ENCODE measurements at places on chromosomes 2 and 18.
A peak's percentile ranks its signal among the peaks of the same experiment; 100 is the strongest.

- no peak for DNase-seq
These were observed 66.1 kb downstream of the C18orf63 start for GRCh38 chr18:74381621-74382295.

GRCh38 chr2:54773233-54773632 is 49.8 kb downstream of the EML6 start:
- DNase-seq = no peak

DNA sequence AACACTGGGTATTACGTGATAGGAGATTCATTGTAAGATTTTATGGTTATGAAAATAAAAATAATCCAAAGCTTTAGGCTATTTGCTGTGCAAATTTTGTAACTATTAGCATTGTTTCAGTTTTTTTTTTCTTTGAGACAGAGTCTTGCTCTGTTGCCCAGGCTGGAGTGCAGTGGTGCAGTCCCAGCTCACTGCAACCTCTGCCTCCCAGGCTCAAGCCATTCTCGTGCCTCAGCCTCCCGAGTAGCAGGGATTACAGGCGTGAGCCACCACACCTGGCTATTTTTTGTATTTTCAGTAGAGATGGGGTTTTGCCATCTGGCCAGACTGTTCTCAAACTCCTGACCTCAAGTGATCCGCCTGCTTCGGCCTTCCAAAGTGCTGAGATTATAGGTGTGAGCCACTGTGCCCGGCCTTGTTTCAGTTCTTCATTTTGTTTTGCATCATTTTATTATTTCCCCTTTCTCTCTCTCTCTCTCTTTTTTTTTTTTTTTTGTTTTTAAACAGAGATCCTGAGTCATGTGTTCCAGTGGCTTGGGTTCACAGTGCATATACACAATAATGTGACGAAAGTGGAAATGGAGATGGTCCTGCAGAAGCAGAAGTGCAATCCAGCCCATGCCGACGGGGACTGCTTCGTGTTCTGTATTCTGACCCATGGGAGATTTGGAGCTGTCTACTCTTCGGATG is 25.8 kb downstream of the CASP10 start:
- no peak for DNase-seq

- no peak for DNase-seq
These were observed 38.6 kb upstream of the ASAP2 start for GRCh38 chr2:9167718-9168657.

DNA sequence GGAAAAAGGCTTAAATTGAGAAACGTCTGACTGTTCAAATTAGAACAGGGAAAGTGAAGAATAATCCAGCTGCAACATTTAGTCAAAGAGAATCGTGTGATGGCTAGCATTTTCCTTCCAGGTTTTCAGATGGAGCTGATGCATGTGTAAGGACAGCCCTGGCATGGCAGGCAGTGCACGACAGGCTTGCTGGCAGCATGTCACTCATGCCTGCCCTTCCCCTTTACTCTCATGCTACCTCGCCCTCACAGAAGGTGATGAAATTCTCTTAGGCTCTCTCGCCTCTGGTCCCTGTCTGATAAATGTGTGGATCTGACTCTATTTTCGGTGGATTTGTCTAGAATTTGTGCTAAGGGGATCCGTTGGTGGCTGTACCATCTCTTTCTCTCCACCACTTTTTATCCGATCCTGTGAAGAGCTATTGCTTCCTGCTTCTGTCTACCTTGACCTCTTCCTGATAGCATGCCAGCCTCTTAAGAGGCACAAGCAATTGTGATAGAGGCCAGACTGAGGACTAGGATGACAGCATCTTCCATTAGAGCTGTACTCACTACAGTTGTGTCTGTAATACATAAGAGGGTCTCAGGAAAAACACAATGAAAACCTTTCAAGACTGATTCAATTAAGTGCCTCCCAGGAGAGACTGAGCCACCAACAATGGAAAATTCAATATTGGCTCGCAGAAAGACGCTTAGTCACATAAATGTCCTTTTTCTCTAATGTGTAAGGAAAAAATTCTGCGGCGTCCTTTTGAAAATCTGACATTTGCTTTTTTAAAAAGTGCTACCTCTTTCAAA is 65.6 kb upstream of the NOSTRIN start:
- no peak for DNase-seq

GRCh38 chr2:4354678-4355077 is 651.3 kb downstream of the DCDC2C start:
- DNase-seq = no peak

DNA sequence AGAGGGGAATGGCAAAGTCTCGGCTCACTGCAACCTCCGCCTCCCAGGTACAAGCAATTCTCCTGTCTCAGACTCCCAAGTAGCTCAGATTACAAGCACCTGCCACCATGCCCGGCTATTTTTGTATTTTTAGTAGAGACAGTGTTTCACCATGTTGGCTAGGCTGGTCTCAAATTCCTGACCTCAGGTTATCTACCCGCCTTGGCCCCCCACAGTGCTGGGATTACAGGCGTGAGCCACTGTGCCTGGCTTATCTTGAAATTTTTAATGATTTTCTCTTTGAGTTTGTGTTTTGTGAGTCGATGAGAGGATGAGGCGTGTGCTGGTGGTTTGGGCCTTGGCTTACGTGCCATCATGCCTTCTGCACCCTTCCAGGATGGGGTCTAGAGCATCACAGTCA is 101.3 kb upstream of the ST3GAL5 start:
- no peak for DNase-seq

DNA sequence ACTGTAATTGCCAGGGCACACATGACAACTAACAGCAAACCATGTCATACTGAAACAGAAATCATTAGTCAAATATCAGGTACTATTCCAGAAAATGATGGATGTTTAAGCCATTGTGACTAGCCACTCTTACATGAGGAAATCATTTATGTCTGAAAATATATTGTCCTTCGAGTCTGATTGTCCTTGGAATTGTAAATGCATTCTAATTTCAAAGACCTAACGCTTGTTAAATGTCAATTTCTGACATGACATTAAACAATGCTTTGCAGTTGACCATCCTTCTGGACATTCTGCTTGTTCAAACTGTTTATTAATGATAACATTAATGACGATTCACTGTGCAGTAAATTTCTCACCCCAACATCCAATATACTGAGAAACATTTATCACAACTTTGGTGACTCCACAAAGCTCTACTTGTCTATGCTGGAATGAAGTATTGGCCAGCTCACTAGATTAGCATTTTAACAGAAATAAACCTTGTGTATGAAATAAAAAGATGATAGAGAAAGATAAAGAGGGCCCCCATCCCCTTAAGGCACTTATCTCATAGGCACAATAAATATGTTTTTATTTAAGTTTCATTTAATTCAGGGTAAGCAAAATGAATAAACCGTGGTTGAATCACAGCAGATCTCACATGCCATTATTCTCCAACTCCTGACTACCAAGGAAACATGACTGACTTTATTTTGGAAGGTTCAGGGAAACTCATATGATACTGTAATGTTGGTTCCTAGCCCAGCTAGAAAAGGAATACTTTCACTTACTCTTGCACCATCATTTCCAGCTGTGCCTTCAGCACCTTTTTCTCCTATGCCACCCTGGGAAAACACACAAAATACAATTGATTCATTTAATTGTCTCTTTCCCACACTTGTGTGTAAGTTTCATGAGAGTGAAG is 82.3 kb downstream of the COL3A1 start:
- DNase-seq = peak; percentile 35

DNA sequence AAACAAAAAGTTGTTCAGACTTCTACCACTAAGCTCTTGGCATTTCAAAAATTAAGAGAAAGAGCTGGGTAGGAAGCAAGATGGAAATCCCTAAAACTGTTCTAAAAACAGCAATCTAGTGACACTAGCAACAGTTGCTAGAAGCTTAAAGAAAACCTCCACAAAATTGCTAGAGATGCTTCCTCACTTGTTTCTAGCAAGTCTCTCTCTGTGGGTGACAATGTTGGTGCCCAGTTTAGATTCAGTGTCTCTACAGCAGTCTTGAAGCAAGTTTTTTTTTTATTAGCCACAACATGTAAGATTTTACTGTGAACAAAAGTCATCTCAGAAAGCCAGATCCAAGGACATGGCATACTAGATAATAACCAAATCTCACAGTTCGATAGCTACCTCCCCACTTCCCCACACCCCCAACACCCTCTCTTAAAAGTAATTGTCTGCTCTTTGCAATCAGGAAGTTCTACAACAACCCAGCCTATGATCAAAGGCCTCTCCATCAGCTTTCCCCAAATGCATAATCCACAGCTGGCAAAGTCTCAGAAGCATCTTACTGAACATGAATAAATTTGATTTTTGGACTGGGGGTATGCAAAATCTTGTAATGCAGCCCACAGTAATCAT is 70.0 kb downstream of the ANKRD44 start:
- DNase-seq = no peak

GRCh38 chr2:134261398-134262131 is 7.7 kb downstream of the MGAT5 start:
- peak; percentile 39 for DNase-seq

DNA sequence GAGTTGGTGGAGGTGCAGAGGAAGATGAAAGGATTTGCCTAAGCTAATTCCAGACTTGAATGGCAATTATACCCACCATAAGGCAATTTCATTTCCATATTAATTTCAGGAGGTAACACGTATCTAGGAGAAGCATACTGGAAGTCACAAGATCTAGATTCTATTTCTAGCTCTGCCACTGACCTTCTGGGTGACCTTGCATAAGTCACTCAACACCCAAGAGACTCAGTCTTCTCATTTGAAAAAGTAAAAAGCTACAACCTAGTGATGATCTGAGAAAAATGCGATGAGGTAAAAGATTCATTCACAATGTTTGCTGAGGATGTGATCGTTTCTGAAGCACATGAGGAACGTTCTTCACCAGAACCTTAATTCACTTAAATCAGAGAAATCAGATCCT is 55.9 kb downstream of the GRB14 start:
- no peak for DNase-seq

GRCh38 chr2:3183766-3184165 is 193.9 kb downstream of the EIPR1 start:
- DNase-seq = no peak

DNA sequence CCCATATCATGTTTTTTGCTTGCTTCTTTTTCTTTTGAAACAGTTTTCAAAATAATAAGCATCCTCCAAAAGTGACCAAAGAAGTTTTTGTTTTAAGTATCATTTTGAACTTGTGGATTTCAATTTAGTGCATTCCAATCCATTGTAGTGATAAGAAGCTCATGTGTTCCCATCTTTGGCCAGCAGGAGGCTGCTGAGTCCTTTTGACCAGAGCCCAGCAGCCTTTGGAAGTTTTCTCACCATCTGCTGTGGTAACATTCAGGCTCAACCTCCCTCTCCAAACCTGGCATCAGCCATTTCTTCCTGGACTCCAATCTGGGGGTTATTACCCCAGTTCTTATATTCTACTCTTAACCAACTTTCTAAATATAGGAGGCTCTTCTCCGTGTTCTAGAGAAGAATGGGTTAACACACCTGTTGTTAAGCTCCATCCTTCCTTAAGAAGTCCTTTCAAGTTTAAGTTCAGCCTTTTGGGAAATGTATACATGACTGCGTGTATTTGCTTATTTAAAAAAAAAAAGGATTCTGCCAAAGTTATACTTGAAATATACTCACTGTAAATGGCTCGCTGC is 39.0 kb upstream of the MAL start:
- peak; percentile 61 for DNase-seq

DNA sequence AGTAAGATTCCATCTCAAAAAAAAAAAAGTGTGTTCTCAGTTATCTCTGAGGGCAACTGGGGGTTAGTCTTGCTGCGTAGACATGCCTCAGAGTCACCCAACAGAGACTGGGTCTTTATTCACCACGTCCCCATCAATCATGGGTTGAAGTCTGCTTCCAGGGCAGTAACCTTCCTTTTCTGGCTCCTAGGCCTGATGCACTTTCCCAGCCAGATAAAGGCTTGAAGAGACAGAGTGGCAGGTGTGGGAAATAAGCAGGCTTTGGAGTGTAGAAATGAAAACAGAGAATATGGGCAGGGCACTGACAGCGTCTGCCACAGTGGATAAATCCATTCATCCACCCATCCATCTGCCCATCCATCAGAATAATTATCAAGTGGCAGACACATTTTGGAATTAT is 134.1 kb upstream of the LGALSL start:
- DNase-seq = no peak

DNA sequence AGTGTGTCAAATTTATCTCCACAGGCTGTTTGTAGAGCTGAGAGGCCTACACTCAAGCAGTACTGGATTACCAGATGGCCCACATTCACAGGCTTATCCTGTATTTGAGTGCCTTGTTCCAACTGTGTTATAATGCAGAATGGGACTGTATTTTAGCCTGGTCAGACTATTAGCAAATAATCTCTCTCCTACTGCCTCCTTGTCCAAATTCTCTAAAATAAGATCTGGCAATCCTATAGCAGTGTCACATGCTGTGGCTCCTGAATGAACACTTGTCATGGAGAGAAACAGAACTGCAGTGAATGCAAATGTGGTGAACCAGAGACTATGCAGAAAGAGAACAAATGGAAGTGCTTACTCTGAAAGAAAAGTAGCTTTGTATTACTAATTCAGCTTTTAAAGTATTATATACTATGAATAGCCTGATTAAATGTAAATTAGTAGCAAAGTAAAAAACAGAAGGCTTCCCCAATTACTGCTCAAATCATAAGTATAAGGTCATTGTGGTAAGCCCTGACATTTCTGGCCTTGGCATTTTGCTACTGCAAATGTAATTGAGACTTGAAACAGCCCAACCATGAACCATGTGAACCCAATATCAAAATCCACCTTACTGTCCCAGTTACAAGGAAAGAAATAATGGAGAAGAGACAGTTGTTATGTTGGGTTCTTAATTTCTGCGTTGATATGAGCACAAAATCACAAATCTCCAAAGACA is 80.0 kb downstream of the MAP4K3 start:
- no peak for DNase-seq

DNA sequence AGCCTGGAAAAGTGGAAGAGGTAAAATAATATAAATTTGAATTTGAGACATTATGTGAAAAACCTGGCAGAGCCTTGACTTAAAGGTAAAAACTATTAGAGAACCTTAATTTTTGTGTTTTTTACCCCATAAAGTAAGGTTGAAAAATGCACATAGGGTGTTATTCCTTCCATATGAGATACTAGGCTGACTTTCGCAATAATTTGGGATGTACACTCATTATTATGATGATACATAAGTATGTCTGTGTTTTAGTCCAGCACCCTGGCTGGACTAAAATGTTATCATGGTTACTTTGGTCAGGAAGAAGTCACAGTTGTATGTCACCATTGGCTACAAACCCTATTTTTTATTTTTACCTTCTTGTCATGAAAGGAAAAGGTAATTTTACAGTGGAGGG is 19.8 kb downstream of the NEMP2 start:
- no peak for DNase-seq

- DNase-seq = no peak
These were observed 52.5 kb upstream of the CTDP1 start for GRCh38 chr18:79626905-79627749.

- DNase-seq = no peak
These were observed 22.6 kb downstream of the EIPR1 start for GRCh38 chr2:3354986-3355385.

DNA sequence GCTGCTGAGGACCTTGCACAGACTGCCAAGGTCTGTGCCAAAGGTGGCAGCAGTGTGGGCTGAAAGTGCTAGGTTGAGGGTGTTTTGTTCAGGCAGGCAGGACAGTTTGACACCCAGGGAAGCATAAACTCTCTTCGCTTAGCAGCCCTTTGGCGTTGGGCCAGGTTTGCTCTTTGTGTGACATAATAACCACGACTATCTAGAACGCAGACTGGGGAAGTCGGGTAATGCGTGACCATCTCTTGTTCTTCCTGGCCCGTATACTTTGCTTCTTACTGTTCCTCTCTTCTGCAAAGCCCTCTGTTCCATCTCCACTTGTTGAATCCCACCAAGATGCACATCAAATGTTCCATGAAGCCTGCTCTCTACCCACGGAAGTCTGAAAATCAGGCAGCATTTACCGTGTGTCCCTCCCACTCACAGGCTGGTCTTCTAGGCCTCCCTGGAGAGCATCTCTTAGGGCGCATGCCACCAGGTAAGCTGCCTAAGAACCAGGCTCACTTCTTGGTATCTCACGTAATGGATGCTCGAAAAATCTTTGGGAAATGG is 96.7 kb upstream of the LMAN1 start:
- DNase-seq = peak; percentile 9

Measured in EH (cell line).